ENCODE measurements at places on chromosomes 2 and 18.

DNA sequence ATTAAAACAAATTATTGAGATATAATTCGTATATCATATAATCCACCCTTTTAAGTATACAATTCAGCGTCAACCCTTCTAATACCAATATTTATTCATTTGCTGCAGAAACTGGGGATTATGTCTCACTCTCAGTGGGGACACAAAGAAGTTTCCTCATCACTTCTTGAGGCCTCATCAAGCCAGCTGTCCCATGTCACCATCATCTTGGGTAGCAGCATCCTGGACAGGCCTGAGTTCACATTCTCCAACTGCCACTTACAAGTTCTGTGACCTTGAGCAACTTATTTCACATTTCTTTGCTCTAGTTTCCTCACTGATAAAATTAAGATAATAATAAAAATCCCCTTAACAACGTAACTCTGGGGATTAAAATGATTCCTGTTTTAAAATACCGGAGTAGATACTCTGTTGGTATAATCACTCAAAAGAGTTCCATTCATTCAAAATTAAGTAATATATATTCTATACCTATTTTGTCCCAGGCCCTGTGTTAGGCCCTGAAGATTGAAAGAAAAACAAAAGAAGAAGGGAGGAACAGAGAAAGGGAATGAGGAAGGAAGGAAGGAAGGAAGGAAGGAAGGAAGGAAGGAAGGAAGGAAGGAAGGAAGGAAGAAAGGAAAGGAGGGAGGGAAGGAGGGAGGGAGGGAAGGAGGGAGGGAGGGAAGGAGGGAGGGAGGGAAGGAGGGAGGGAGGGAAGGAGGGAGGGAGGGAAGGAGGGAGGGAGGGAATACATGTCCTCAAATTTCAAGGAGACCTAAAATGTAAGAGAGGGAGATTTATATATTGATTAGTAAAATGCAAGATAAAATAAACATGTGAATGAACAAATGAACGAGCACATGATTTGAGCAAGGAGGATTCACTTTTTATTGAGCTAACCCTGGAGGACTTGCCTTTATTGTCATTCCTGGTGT, 42.4 kb downstream of the NCKAP5 start:
- DNase-seq = no peak

- no peak for DNase-seq
Observed at GRCh38 chr2:227826019-227826521, 12.4 kb downstream of the CCL20 start.

- peak; percentile 35 for DNase-seq
Observed at GRCh38 chr18:14974088-14974487, 226.1 kb downstream of the ANKRD30B start.

DNA sequence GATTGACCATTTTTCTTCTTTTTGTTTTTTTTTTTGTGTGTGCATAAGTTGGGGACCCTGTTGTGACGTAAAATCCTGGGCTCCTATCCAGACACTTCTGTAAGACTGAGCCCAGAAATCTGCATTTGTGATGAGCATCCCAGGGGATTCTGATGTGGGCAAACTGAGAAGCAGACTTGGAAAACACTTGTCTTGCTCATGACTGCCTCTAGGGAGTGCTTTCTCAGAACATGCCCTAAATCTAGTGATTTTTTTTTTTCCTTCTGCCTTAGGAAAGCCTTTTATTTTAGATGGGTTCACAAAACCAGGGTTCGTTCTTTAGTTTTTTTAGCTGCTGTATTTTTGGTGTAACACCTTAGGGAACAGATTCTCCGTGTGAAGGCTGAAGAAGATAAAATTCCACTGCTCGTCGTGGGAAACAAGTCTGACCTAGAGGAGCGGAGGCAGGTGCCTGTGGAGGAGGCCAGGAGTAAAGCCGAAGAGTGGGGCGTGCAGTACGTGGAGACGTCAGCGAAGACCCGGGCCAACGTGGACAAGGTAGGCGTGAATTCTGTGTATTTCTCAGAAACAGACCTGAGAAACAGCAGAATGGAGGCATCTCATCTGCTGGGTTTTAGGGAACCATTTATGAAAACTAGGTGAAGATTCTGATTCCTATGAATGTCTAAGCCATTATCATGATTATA, 36.7 kb downstream of the RALB start:
- DNase-seq = no peak

- DNase-seq = no peak
Observed at GRCh38 chr2:197675246-197675645, at the start of gene RFTN2. Gene RFTN2 (minus strand): TSS chr2:197675587. CDS start chr2:197675458, 129 bp downstream.

DNA sequence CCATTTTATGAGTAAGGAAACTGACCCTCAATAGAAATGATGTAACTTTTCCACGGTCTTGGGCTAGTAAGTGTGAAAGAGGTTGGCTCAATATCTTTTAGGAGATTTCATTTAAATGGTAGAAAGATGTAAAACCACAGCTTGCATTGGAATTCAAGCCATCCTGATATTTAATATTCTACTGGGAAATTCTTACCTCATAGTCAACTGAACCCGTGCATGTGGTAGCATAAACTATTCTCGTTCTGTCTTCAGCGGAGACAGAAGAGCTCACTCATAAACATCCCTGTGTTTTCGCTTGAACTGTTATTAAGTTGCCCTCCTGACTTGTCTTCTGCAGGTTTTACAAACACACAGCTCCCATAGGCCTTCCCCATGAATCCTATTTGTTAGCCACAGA, 8.5 kb upstream of the SPATS2L start:
- no peak for DNase-seq

GRCh38 chr2:118055512-118056164, 32.6 kb upstream of the INSIG2 start:
- DNase-seq = no peak

DNA sequence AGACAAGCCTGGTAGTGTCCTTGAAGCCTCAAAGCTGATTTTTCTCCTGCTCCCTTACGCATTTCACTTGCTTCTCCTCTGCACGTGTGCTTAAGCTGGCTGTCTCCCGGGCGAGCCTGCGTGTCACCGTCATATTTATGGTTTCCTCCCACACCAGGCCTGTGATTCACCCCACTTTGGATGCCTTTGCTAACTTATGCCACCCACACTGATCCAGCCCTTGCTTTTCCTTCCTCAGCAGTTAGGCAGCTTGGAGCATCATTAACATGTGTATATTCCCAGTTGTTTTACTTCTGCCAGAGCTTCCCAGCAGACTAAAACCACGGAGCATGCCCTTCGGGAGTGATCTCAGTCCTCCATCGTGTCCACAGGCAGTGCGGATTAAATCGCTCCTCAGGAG, 2.2 kb downstream of the ST3GAL5 start:
- DNase-seq = peak; percentile 99

- no peak for DNase-seq
Observed at GRCh38 chr2:207257251-207258250, 91.8 kb upstream of the KLF7 start.

- peak; percentile 29 for DNase-seq
Observed at GRCh38 chr18:34729264-34729663, 19.2 kb downstream of the DTNA start.

DNA sequence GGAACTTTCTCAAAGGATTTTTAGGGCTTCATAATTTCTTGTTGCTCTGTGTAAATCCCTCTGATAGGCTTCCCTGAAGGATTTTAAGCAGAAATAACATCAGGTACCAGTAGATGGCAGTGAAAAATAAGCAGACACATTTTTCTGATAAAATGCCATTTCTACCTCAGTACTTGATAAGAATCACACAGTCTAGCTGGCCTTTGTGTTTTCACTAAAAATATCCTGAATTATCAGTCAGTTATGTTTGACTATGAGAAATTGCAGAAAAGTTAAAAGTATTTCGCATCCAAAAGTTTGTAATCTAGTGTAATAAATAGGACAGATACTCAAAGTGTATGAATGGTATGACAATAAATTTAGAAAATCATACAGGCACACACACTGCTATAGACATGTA, 68.7 kb downstream of the DNAJC10 start:
- DNase-seq = peak; percentile 40

DNA sequence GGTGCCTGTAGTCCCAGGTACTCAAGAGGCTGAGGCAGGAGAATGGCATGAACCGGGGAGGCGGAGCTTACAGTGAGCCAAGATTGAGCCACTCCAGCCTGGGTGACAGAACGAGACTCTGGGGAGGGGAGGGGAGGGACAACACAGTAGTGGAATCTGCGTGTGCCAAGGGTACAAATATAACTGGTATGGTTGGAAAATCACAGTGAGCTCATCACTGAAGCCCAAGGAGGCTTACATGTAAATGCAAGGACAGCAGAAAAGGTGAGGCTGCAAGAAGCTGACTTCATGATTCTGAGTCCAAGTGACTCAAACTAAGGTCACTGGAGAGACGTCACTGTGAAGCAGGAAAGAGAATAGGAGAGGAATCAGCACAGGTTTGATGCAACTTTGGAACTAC, 9.2 kb downstream of the SEPTIN10 start:
- DNase-seq = peak; percentile 28

GRCh38 chr2:47274054-47274782, 119.1 kb upstream of the STPG4 start:
- peak; percentile 76 for DNase-seq

DNA sequence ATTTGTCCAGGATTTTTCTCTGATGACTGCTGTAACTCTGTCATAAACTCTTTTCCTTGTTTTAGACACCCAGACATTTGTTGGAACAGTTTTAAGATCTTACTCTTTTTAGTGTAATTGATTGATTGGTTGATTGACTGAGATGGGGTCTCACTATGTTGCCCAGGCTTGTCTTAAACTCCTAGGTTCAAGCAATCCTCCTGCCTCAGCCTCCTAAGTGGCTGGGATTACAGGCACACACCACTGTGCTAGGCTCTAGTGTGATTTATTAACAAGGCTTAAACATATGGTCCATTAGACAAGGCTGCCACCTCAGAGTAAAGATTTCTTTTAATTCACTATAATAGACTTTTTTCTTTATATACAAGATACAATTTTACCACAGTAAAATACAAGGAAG, 2.0 kb downstream of the PAIP2B start:
- DNase-seq = no peak

GRCh38 chr2:64929333-64929732, 59.9 kb upstream of the SLC1A4 start:
- DNase-seq = no peak

- no peak for DNase-seq
Observed at GRCh38 chr18:75338631-75339030, 88.9 kb downstream of the SMIM21 start.

DNA sequence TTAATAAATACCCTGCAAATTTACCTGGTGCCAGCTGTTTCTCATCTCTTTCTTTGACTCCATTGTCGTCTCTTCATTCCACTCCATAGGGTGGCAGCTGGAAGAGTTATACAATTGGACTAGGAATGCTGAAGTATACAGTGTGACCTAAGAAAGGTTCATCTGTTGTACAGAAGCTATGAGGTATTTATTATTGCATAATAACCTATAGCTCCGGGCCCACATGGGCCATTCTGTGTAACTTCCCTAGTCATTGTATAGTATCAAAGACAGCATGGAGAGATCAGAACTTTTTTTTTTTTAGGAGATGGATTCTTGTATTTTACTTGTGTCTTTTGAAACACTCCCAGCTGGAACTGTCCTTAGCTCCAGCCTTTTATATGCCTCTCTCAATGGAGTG, 26.2 kb downstream of the BMP10 start:
- DNase-seq = no peak

DNA sequence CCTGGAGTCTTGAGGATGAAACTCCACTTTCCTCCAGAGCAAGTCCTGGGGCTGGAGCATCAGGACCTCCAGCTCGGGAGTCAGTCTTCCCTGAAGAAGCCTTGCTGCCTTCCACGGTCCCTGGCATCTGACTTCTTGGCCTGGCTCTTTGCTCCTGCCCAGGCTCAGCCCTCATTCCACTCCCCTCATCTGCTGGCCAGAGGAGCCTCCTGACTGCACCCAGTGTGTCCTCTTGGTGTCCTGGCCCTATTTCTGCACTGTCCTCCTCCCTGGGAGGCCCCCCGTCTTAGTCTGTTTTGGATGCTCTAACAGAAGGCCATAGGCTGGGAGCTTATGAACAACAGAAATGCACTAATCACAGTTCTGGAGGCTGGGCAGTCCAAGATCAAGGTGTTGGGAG, 231.5 kb downstream of the LOXHD1 start:
- DNase-seq = no peak

GRCh38 chr2:20666304-20667150, at the start of gene GDF7:
Gene GDF7 (plus strand): TSS chr2:20667144. CDS start chr2:20667240, 96 bp downstream.
- DNase-seq = no peak

- DNase-seq = no peak
Observed at GRCh38 chr2:188478724-188479123, 187.1 kb downstream of the GULP1 start.

- no peak for DNase-seq
Observed at GRCh38 chr2:29224693-29225551, 109.7 kb downstream of the CLIP4 start.

DNA sequence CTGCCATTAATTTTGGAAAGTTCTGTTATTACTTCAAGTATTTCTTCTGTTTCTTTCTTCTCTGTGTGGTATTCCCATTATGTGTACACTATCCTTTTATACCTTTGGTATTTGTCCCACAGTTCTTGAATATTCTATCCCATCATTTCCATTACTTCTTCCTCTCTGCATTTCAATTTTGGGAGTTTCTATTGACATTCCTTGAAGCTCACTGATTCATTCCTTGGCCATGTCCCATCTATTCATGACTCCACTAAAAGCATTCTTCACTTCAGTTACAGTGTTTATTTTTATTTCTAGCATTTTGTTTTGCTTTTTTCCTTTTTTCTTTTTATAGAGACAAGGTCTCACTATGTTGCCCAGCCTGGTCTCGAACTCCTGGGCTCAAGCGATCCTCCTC, 30.3 kb downstream of the PROC start:
- DNase-seq = peak; percentile 57

DNA sequence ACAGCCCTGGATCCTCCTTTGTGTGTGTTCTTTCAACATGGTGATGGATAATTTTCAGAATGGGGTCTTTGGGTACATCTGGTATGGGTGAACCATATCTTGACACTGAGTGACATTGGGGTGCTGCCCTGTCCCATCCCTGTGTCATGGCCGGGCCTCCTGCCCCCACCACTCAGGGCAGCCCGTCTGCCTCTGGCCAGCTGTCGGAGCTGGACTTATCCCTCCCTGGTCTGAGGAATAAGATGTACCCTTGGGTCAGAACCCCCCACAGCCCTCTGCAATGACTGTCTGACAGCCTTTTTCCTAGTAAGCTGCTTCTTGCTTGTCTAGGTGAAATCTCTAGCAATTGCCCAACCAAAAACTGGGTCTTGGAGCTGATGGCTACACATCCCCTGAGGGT, 142.9 kb downstream of the SH3RF3 start:
- DNase-seq = no peak

GRCh38 chr2:8337321-8337720, 344.5 kb upstream of the ID2 start:
- no peak for DNase-seq

DNA sequence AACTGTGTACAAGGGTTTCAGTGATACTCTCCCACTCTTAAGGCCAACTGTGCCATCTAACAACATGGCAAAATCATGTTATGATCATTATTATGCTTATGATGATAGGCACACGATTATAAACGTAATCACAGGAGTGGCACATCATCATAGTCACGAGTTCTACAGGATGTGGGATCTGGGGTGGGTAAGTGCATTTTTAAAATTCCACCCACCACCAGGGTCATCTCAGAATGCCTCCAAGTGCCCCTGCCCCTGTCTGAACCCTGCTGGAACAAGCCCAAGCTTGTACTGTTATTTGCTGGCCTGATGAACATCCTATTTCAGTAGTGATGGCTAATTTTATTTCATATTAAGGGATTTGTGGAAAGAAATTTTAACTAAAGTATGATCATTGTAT, 117.8 kb downstream of the PTPRM start:
- no peak for DNase-seq
